Activated CD8-positive, alpha-beta T cell treated with anti-CD3 and anti-CD28 coated beads, Interleukin-2, amount 10 ng/mL, durations not matched to agents 7 days and 5 days (primary cell): ENCODE measurements at places on chromosomes 6 and 20.

GRCh38 chr20:47927944-47928343, 142.7 kb upstream of the SULF2 start:
- no peak overlapping the region for H3K4me3 ChIP-seq
- H3K36me3 ChIP-seq: no peaks in the 10 kb centered on the region
- H3K4me1 ChIP-seq: no peaks in the 10 kb centered on the region
- no peak for DNase-seq
- H3K27me3 ChIP-seq: peaks cover 11% of the 10 kb centered on the region

DNA sequence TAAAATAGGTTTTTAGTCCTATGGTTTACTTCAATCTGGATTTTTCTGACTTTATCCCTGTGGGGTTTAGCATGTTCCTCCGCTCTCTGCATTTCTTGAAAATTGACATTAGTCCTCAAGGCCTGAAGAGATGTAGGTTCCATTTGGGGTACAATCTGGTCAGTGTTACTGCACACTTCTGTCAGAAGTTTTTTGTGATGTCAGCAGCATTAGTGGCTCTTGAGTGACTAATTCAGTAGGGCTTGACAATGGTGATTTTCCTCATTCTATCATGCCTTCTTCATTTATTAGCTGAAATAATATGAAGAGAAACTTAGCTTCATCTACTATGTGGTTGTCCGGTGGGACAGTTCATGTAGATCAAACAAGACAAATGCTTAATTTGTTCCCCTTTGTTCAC, 114.6 kb downstream of the PDE10A start:
- H3K4me3 ChIP-seq: no peak overlapping the region
- no peaks in the 10 kb centered on the region for H3K27me3 ChIP-seq
- no peaks in the 10 kb centered on the region for H3K36me3 ChIP-seq
- DNase-seq: no peak

DNA sequence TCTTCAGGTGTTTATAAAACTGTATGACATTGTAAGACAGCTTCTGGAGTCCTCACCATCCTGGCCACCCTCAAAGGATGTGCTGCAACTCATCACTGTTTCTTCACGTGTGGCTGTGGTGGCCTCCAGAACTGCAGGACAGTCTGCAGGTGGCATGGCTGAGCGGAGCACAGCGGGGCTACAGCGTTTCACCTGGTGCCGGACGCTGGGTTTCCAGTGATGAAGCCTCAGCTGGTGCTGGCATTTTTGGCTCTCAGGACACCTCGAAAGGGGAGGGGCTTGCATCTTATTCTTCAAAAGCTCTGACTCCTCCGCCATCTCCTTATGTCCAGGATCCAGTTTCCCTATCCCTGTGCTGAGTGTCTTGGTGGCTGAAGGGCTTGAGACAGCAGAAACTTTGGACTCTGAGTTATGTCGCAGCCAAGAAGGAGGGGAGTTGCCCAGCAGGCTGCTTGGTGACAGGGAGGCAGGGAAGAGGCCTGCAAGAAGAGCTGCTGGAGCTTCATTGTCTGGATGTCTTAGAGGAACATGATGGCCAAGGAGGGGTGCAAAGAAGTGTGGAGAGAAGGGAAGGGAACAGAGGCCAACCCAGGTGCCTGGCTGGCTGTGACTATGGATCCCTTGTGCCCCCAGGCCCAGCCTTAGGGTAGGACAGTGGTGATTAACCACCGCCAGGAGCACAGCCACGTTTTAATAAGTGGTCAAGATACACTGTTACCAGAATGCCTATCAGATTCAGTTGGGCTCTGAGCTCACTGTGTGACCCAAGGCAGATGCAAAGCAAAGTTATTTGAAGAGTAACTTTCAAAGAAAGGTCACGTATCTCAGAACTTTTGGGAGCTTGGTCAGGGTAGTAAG, 58.7 kb downstream of the GTF2H5 start:
- peak; percentile 20 for DNase-seq
- H3K4me1 ChIP-seq: peaks cover 7% of the 10 kb centered on the region
- H3K4me3 ChIP-seq: no peak overlapping the region

GRCh38 chr6:155010940-155011339, 15.8 kb downstream of the TIAM2 start:
- H3K4me1 ChIP-seq: no peaks in the 10 kb centered on the region
- H3K27ac ChIP-seq: no peak overlapping the region
- H3K36me3 ChIP-seq: no peaks in the 10 kb centered on the region
- no peak for DNase-seq
- H3K27me3 ChIP-seq: peaks cover 12% of the 10 kb centered on the region

GRCh38 chr20:52780462-52780861, 191.7 kb upstream of the TSHZ2 start:
- DNase-seq: no peak
- no peak overlapping the region for H3K4me3 ChIP-seq
- H3K4me1 ChIP-seq: no peaks in the 10 kb centered on the region
- no peak overlapping the region for H3K27ac ChIP-seq
- no peaks in the 10 kb centered on the region for H3K27me3 ChIP-seq

GRCh38 chr6:146028851-146029572, at the start of gene GRM1:
Gene GRM1, plus strand, starts transcription at chr6:146029062. Its CDS starts 456 bp downstream, at chr6:146029518.
- no peak within 1 kb of the TSS for H3K27ac ChIP-seq
- H3K27me3 ChIP-seq: peaks cover 34% of the 10 kb centered on the region
- DNase-seq: no peak
- H3K36me3 ChIP-seq: no peaks in the 10 kb centered on the region

GRCh38 chr6:99614430-99615186, 8.0 kb downstream of the PRDM13 start:
- H3K4me1 ChIP-seq: peaks cover 30% of the 10 kb centered on the region
- H3K27me3 ChIP-seq: peaks cover 72% of the 10 kb centered on the region
- peak overlapping the region; percentile 70 for H3K4me3 ChIP-seq
- peaks cover 6% of the 10 kb centered on the region for H3K36me3 ChIP-seq

DNA sequence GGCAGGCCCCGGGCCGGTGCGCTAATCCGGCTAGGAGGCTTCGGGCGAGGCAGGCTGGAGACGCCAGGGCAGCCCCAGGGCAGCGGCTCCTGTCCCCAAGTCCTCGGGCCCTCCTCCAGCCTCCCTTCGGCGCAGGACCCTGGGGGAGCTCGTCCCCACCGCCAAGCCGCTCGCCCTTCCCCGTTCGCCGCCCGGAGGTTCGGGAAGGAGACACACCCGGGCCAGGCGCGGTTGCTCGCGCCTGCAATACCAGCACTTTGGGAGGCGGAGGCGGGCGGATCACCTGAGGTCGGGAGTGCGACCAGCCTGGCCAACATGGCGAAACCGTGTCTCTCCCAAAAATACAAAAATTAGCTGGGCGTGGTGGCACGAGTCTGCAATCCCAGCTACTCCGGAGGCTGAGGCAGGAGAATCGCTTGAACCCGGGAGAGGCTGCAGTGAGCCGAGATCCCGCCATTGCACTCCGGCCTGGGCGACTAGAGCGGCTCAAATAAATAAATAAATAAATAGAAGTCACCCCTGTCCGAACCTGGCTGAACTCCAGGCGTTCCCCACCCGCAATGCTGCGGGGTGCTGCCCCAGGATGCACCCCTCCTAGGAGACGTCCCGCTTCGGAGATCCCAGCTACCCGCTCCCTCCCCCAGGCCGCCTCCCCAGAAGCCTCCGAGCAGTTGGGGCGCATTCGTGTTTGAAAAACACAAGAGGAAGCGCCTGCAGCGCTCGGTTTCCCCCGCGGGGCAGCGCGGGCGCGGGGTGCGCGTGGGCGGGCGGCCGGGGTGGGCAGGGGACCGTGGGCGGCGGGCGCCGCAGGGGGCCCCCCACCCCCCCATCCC, 27.5 kb downstream of the SERPINB9 start:
- H3K4me3 ChIP-seq: peak overlapping the region; percentile 76
- H3K27me3 ChIP-seq: no peaks in the 10 kb centered on the region
- H3K27ac ChIP-seq: peak overlapping the region; percentile 83
- peaks cover 14% of the 10 kb centered on the region for H3K36me3 ChIP-seq
- peaks cover 63% of the 10 kb centered on the region for H3K4me1 ChIP-seq
- peak; percentile 59 for DNase-seq

DNA sequence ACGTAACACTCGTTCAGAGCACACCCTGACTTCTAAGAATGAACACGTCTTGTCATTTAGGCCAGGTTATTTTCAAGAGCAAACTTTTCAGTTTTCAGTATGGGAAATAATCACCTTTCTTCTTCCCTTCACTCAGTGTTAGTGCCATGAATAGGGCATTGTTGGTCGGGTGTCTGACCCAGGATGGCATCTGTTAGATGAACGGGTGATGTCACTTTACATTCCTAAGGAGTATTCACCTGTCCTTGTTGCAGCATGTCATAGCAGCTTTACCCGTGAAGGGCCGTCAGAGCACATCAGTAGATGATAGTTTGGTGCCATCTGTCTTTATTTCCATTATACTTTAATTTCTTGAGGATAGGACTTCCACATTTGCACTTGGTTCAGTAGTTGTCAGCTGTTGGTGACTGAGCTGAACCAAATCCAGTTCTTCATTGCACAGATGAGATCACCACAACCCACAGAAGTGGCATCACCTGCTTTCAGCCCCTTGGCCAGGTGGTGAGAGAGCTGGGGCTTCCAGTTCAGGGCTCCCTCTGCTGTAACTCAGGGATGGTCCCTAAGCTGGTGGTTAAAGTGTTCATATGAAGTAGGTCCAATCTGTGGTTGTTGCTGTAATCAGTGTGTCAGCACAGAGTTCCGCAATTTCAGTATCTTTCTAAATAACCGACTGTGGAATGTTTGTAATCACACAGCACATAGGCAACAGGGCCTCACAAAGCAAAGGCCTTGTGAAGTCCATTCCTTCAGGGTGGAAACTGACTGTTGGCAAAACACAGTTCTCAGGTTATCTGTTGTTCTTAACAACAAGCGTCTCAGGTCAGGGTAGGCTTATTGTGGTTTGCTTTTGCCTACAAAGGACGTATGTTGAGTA, 68.2 kb downstream of the FAM120B start:
- H3K36me3 ChIP-seq: peaks cover 14% of the 10 kb centered on the region
- H3K4me3 ChIP-seq: no peak overlapping the region
- no peak overlapping the region for H3K27ac ChIP-seq
- DNase-seq: no peak

GRCh38 chr20:7924692-7925091, 15.6 kb downstream of the HAO1 start:
- no peaks in the 10 kb centered on the region for H3K36me3 ChIP-seq
- H3K27ac ChIP-seq: no peak overlapping the region
- no peaks in the 10 kb centered on the region for H3K27me3 ChIP-seq
- H3K4me3 ChIP-seq: no peak overlapping the region
- no peaks in the 10 kb centered on the region for H3K4me1 ChIP-seq
- DNase-seq: no peak
